ENCODE measurements at places on chromosomes 6 and 20. TPM values are rescaled to one million over a fixed set of nuclear protein-coding genes. Genes with fewer than 3 reads are reported as not detected.

Gene JAG1
- 26.3 TPM for total RNA-seq

Gene FAM83B
- 19.8 TPM for total RNA-seq

Gene DOP1A
- total RNA-seq = 8.5 TPM

Gene COL11A2
- 0.07 TPM for total RNA-seq

Gene C6orf141
- total RNA-seq = 11.6 TPM

Gene TFAP2C
- total RNA-seq = 0.23 TPM

Gene RMND1
- 24.7 TPM for total RNA-seq

Gene VNN1
- under 0.01 TPM for total RNA-seq

Gene GRIK2
- not detected for total RNA-seq

Gene GRM4
- not detected for total RNA-seq

Measured in epithelial cell of proximal tubule (primary cell).